ENCODE measurements at places on chromosomes 7 and 10.

- no peak for DNase-seq
Observed at GRCh38 chr7:158849768-158850544, 6.4 kb upstream of the DYNC2I1 start.

DNA sequence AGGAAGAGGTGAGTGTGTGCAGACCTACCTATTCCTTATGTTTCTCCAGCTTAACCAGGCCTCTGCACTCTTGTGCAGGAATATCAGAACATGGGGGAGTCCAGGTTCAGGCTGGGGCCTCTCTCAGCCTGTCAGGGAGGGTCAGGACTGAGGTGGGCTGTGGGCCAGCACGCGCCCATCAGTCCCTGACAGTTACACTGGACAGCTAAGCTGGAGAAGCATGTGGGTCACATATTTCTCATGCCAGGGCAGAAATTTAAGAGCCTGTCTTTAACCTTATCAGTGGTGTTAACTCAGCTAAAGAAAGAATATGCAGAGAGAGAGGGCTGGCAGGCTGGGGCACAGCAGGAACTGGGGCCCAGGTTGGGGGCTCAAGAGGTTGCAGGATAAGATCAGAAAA is 8.7 kb upstream of the POLD2 start:
- DNase-seq, result no peak

- peak; percentile 42 for DNase-seq
Observed at GRCh38 chr7:88835147-88835728, 39.7 kb upstream of the TEX47 start.

- DNase-seq, result no peak
Observed at GRCh38 chr10:56449770-56450169, 88.7 kb upstream of the ZWINT start.

DNA sequence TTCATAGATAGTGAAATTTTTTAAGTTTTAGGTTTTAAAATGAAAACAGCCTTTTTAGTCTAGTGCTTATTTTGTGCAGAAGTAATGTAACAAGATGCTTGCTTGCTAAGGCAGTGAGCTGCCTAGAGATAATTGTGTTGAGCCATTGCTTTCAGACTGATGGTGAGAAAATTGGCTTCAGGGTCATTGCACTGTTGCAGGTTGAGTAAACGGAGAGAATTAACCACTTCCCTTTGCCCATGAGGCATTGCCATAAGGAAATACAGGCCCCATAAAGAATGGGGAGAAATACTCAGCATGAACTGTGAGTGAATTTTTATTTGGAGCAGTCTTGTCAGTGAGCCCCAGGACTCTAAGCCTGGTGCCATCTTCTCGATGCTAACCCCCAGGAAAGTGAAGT is 140.5 kb downstream of the LRRC4 start:
- DNase-seq, result no peak

DNA sequence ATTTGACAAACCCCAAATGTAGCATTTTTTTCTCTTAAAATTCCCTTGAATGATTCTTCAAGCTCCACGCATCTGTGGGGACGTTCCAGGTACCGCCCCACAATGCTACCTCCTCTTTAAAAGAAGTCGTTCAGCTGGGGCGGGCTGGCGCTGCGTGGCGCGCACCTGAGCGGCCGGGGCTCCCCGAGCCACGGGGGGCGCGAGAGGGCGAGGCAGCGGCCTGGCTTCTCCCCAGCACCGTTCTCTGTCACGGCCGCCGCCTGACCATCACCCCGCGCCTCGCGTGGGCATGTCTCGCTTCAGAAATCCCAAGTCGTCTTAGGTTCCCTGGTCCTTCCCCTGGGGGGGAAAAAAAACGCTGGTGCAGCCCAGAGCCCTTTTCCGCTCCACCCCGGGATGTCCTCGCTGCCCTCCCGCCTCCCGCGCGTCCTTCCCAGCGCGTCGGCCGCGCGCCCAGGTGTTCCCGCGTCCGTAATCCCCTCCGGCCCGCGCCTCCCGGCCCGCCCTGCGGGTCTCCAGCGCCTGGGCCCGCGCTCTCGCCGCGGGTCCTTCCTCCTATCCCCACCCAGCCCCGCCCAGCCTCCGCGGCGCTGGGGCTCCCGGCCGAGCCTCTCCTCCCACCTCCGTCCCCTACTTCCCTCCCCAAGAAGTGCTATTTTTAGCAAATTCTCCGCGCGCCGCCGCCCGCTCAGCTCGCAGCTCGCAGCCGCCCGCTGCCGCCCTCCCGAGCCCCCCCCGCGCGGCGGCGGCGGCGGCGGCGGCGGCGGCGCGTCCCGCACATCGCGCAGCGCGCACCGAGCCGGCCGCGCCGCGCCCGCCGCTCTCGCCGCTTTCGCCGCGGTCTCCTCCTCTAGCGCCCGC is 58.7 kb upstream of the PRPS1L1 start:
- peak; percentile 68 for DNase-seq

DNA sequence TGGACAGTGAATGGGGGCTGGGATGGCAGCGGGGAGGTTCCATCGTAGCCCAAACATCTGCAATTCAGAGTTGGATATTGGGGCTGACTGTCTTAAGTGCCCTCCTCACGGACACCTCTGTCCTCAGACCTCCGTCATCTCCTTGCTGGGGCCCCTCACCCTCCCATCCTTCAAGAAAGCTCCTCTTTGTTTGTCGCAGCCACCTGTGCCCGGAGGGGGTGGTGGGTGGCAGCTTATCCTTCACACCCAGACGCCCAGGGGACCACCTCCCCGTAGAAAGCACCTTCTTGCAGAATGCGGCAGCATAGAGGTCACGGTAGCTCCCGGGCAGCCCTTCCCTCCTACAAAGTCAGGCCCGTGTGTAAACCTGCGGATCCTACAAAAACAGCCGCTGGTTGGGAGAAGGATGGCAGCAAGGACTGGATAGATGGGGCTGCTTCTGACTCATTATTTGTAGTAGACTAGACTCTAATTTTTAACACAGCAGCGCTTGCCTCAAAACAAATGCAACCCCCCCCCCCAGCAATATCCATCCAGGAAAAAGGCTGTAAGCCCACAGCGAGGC is 1.3 kb upstream of the PTPRN2 start:
- DNase-seq, result no peak

DNA sequence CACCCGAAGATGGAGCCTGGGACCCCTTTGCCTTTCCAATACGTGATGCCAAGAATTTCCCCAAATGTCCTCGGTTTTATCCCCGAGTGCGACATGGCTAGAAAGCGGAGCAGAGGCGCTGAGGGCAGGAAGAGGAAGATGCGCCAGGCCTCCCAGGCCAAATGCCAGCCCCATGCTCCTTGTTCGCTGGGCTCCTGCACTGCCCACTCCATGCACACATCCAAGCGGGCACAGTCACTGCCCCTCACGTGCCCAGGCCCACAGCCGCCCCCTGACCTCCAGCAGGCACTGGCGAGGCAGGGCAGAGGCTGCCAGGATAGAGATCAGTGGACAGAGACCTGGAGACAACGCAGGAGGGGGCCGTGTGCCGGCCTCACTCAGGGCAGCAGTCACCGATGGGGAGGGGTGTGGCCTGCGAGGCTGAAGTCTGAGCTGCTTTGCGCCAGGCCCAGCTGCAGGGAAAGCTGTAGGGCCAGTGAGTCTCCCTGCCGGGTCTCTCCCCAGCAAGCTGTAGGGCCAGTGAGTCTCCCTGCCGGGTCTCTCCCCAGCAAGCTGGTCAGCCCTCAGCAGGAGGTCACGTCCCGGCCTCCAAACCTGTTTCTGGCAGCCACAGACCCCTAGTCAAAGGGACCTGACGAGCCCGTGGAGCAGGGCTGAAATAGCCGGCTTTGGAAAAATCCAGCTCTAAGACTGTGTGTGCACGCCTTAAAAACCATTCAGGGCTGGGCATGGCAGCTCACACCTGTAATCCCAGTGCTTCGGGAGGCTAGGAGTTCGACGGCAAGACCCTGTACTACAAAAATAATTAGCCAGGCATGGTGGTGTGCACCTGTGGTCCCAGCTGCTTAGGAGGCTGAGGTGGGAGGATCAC is 100.6 kb upstream of the DIP2C start:
- DNase-seq, result no peak

GRCh38 chr10:80491251-80492102 is 37.4 kb downstream of the TSPAN14 start:
- no peak for DNase-seq

- no peak for DNase-seq
Observed at GRCh38 chr10:125076121-125076825, 84.1 kb downstream of the CTBP2 start.

GRCh38 chr10:24556126-24556749 is 167.4 kb downstream of the ARHGAP21 start:
- DNase-seq, result no peak

DNA sequence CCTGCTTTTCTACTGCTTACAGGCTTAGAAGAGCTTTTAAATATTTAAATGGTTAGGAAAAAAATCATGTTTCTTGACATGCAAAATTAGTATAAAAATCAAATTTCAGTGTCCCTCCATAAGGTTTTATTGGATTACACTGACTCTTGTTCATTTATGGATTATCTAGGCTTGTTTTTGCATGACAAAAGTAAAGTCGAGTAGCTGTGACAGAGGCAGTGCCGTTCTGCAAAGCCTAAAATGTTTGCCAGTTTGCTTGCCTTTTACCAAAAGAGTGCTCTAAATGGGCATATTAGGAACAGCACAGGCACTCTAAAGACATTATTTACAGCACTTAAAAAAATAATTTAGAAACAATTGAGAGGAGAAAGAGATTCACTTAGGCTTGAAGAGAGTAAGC is 139.6 kb downstream of the TSPAN12 start:
- peak; percentile 86 for DNase-seq

DNA sequence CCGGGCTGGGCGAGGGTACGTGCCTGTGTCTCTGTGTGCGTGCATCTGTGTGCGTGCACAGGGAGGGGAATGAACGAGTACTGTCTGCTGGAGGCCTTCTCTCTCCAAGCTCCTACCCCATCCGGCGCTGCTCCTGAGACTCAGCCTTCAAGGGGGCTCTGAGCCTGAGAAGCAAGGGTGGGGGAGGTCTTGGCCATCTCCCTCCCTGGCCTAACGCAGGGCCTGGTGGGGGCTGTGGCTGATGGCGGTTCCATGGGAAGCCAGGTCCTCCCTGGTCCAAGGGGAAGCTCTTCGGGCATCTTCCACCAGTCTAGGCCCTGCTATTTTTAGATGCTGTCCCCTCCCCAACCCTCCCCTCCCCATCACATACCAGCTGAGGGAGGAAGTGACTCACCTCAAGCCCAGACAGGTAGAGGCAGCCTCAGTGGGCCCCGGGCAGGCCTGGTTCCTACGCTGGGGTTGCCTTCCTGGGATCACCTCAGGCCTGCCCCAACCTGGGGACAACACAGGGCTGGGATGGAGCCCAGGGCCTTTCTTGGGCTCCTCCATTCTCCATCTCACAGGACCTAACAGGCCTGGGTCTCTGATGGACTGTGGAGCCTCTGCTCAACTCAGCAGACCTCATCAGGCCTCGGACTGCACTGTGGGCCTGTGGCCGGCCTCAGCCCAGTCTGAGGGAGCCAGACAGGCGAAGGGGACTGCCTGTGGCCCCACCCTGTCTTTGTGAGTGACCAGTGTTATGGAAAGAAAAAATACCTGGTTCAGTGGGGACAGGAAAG is 32.2 kb downstream of the DNAJB12 start:
- no peak for DNase-seq

- peak; percentile 81 for DNase-seq
Observed at GRCh38 chr7:82375713-82376112, 67.9 kb downstream of the CACNA2D1 start.

- no peak for DNase-seq
Observed at GRCh38 chr10:3850999-3851937, 66.3 kb upstream of the KLF6 start.

DNA sequence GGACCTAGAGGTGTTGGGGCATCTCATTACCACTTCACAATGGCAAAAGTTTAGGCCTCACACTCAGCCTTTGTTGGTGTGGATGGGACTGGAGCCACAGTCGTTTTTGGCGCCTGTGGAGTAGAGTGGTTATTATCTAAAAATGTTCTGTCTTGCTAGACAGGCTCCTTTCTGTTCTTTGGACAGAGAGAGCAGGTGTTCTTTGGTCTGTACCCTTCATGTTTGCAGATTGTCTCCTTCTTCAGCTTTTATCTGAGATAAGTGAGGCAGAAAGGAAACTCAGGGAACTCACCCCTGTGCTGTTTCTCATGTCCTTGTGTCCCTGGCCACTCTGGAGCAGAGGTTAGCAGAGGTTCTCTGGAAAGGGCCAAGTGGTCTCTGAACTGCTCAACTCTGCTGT is 103.7 kb downstream of the CCNY start:
- DNase-seq, result no peak

DNA sequence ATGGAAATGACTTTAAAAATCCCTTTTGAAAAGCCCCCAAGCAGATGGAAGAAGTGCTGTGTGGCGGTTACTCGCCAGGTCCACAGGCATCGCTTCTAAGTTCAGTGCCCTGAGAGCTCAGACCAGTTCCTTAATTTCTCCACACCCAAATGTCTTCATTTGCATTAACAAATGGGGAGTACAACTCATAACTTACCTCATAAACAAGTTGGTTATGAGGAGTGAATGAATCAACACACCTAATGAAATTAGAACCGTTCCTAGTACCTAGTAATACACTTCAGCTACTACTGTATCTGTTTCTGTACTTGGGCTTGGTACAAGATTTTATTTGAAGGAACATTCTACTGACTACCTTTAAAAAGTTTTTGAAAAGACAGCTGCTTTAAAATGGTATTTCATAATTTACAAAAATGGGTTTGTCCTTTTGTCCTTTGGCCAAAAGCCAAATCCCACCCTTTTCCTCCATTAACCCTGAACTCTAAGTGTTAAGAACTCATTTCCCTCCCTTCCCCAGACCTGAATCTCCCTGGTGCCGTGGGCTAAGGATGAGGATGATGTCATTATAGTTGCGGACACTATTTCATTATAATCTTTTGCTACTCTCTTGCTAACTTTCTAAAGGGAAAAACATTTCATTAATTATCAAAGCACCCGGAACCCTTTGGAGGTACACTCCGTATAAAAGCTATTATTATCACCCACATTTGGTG is 221.5 kb upstream of the CELF2 start:
- DNase-seq, result no peak

DNA sequence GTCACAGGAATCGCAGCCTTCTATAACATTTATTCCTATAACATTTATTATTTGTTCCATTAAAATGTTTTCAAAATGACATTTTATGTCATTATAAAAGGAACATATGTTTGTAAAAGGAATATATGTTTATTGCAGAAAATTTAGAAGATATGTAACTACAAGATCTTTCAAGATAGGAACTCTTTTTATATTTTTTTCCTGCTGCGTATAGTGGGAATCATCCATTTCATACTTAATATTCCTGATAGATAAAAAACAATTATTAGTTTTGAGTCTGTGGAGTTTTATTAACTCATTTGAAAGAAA is 55.6 kb downstream of the CCNY start:
- DNase-seq, result no peak
